Smooth muscle cell of the pulmonary artery (primary cell): ENCODE measurements at places on chromosomes 4 and X. TPM values are rescaled to one million over a fixed set of nuclear protein-coding genes. Genes with fewer than 3 reads are reported as not detected.

CSAG1 gene
- total RNA-seq: not detected in 2 replicates

GPR82 gene
- not detected in 2 replicates for total RNA-seq

SHROOM2 gene
- 0.07 and 0.72 TPM in 2 replicates for total RNA-seq

FRMPD3 gene
- under 0.01 TPM in 1 of 2 replicates, not detected in the other for total RNA-seq

SPIN2A gene
- 0.53 and 0.85 TPM in 2 replicates for total RNA-seq

ADGRL3 gene
- 0.56 and 7.9 TPM in 2 replicates for total RNA-seq

FAM13A gene
- total RNA-seq: 19.4 and 43.9 TPM in 2 replicates

BEX3 gene
- 210 and 275 TPM in 2 replicates for total RNA-seq

ITGB1BP2 gene
- 3.4 and 3.7 TPM in 2 replicates for total RNA-seq

SRPK3 gene
- total RNA-seq: 0.91 and 3.6 TPM in 2 replicates

TLR10 gene
- not detected in 2 replicates for total RNA-seq

ASB9 gene
- total RNA-seq: 0.26 and 0.36 TPM in 2 replicates

TECRL gene
- not detected in 2 replicates for total RNA-seq

UGT8 gene
- 0.10 TPM in 1 of 2 replicates, not detected in the other for total RNA-seq

WNK3 gene
- 0.86 and 1.5 TPM in 2 replicates for total RNA-seq

NAT8L gene
- total RNA-seq: 0.13 and 0.76 TPM in 2 replicates

SYTL5 gene
- total RNA-seq: 2.2 and 2.9 TPM in 2 replicates

TIMP1 gene
- 1,183 and 1,864 TPM in 2 replicates for total RNA-seq

ARMCX4 gene
- 4.4 and 7.3 TPM in 2 replicates for total RNA-seq

NUP62CL gene
- not detected in 2 replicates for total RNA-seq

CTAG2 gene
- total RNA-seq: not detected in 2 replicates

CLIC2 gene
- 0.33 and 0.78 TPM in 2 replicates for total RNA-seq

GLRA3 gene
- not detected in 2 replicates for total RNA-seq

LRP2BP gene
- 0.65 and 0.76 TPM in 2 replicates for total RNA-seq

CTBP1 gene
- total RNA-seq: 243 and 255 TPM in 2 replicates

FHDC1 gene
- total RNA-seq: 0.20 and 0.26 TPM in 2 replicates
